Eye (tissue), 1 donor: ENCODE measurements at places on chromosomes 4 and X.

DNA sequence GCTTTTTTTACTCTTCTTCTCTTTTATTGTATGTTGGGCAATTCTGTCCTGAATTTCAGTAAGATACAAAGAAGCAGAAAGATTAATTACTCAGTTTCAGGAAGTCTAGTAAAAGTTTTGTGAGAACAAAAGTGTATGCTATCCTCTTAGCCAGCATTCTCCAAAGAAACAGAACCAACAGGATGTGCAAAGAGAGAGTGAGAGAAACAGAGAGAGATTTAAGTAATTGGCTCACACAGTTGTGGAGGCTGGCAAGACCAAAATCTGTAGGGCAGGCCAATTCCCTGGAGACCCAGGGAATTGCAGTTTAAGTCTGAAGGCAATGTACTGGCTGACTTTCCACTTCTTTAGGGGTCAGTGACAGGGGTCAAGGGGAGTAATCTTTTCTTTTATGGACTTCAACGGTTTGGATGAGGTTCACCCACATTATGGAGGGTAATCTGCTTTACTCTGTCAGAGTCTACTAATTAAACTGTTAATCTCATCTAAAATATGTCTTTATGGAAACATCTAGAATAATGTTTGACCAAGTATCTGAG is 59.2 kb upstream of the SLC39A8 start:
- no peak for DNase-seq

DNA sequence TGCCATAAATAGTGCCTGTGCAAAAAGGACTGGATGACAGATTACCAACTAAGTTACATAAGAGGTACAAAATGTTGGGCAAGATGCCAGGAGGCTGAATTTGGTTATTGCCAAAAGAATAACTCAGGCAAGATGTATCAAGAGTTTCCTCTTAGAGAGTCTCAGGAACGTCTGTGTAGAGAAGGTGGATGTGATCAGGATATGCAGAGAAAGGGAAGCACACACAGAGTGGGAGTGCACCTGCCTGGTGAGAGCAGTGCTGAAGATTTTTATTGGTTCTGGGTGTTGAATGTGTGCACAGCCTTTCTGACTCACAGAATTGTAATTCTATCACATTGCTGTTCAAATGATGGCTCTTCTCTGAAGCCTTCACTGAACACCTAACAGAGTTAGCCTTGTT is 156.8 kb upstream of the HS3ST1 start:
- DNase-seq, result no peak

DNA sequence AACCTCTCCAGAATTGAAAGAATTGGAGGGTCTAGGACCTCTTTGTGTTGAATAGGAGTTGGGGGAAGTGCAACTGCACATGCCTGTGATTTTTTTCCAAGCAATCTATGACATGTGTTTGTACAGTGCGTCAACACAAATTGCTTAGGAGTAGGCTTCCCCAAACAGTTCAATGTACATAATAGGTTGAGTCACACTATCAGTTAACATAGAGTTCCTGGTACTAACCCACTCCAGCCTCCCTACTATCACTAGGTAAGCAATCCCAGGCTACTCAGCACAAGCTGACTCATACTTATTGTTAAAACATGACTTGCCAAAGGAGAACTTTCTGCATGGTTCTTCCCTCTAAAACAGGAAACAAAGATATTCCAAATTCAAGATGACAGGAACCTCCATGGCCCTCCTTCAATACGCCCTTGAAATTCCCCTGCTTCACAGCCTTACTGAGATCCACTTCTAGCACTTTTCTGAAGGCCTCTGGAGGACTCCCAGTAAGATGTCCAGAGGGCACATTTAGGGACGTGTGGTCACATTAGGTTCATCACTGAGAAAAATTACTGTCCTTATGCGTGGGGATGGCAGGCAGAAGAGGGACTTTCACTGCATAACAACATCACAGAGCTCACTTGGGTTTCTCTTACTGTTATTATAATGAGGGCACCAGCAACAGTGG is 8.4 kb upstream of the VSIG1 start:
- no peak for DNase-seq

DNA sequence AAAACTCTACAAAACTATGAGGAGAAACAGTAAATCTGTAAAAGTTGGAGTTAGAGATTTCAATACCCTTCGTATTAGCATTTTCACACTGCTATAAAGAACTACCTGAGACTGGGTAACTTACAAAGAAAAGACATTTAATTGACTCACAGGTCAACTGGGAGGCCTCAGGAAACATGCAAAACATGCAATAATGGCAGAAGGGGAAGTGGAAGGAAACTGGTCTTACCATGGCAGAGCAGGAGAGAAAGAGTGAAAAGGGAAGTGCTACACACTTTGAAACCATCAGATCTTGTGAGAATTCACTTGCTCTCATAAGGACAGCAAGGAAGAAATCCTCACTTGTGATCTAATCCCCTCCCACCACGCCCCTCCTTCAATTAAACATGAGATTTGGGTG is 949.9 kb downstream of the TECRL start:
- no peak for DNase-seq

GRCh38 chrX:48531358-48531959 is 8.1 kb upstream of the TBC1D25 start:
- no peak for DNase-seq

- DNase-seq, result no peak
These were observed 6.5 kb downstream of the ATP5ME start for GRCh38 chr4:667545-667925.

GRCh38 chr4:38818441-38818976 is 13.9 kb upstream of the TLR1 start:
- no peak for DNase-seq

DNA sequence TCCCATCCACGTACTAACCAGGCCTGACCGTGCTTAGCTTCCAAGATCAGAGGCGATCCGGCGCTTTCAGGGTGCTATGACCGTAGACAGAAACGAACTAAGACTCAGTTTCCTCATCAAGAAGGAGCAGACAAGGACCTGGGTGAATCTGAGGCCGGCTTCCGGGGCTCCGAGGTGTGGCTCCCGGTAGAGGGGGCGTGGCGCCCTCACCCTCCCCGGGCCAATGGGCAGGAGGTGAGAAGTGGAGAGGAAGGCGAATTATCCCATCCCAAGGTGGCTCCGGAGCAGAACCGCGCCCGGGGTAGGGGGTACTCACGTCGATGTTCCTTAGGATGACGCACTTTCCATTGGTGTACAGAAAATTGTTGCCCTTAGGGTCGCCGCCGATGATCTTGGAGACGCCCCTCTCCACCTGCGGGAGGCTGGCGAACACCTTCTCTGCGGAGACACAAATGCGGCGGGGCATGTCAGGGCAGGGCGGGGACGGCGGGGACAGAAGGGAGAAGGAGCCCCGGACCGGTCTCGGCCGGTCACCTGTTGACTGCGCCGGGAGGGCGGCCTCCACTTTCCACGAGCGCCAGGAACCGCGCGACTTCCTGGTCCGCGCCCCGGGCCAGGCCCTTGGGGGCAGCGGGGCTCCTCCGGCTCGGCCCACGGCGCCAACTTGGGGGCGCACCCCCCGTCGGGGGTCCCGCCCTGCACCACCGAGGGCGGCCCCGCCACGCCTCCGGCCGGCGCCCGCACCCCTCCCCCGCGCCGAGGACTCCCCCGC is 616 bp downstream of the WDR1 start:
- peak; percentile 49 for DNase-seq

GRCh38 chr4:47669946-47670345 is 167.9 kb downstream of the CORIN start:
- DNase-seq, result no peak

DNA sequence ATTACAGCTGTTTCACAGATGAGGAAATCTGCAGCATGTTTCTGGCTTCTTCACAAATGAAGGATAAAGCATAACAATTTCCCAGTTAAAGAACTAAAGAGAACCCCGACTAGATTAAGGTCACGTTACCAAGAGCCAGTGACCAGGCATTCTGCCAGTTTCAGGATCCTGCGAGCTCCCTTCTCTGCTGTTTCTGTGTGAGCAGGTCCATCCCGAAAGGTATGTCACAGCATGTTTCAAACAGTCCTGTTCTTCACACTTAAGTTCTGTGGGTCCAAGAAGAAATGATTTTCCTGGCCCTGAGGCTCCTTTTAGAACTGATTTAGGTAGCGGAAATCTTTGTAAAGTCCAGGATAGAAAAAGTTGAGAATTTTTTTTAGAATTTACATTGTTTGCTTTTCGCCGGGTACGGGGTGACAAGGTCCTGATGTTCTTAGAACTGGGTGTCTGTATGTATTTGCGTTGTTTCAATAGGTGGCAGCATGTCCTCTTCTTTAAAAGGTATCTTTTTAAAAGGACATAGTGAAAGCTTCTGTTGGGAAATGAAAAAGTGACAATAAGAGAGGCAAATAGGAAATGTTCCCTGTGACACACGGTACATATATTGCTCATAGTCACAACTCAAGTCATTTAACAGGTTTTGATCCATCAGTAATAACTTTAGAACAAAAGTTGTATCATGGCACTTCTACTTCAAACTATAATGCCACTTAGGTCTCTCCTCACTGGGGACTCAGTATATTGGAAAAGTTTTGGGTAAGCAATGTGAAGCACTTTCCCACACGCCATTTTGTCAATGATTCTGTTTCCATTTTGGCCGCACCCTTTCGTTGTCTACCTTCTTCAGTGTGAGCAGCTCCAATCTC is 18.4 kb downstream of the IL21 start:
- peak; percentile 23 for DNase-seq

- DNase-seq, result no peak
These were observed 257.2 kb downstream of the FBXW7 start for GRCh38 chr4:152278505-152279233.

DNA sequence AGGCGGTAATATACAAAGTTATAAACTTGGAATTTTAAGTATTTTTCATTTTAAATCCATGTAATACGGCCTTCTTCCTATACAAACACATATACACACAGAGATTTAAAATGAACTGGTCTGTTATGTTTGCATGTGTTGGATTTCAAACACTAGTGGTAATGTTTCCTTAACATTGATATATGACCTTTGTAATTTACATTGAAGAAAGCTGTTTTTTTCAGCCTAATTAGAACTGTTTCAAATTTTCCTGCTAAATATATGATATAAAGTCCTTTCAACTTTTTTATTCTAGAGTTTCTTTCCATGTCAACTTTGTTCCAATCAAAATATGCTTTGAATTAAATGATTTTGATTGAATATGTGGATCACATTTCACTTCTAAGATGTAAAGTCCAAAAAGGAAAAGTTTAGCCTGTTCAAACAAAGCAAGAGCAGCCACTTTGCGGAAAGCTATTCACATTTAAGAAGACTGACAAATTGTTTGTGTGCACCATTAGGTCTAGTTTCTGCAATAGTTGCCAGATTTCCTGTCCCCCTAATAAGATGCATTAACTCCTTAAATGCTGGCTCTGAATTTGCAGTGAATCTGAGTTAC is 226.0 kb upstream of the MAB21L2 start:
- peak; percentile 38 for DNase-seq

DNA sequence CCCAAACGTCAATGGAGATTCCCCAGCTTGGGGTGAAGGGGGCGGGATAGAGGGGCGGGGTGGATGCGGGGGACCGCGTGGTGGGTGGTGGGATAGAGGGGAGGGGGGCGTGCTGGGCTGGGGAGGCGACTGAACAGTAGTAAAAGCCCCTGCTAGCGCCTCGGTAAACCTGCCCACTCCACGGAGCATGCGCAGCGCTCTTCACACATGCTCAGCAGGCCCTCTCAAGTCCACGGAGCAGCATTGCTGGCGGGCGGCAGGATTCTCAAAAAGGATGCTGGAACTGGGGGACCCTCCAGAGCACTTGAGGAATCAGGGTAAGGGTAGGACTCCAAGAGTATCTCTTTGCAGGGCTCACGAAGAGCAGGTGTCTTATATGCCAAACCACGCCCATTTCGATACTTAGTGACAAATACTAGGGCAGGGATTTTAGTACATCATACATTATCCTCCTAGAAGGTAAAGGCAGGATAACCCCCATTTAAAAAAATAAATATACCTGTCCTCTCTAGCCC is 378 bp upstream of the RPS6KA6 start:
- DNase-seq, result peak; percentile 89

DNA sequence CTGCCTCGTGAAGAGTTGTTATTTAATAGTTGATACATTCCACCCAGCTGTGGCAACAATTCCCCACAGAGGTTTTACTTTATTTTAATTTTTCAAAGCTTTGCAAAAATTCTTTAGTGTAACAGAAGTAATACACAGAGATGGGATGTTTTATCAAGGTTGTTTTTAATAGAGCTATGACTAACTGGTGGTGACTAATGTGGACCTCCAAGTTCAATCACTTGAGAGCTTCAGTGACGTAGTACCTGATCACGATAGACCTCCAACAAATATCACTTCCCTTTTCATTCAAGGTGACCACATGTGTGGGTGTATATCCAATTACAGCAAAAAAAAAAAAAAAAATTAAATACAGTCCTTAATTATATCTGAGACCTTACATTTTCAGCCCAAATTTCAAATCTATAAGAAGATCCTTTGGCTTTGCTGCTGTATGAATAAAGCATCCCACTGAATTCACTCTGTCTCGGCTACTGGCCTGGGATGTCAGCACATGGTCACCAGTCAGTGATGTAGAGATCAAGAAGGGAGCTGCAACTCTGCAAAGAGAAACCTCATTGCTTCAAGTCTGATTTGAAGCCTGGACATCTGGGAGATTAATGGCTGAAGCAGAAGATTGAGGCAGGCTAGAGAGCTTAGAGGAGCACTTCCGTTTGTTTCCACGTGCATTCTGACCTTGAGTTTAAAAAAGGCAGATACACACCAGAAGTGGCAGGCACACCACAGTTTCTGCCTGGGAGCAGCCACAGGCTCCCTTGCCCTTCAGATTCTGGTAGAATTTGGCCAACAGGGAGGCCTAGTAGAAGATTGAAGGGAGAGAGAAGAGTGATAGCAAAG is 345.9 kb upstream of the NOCT start:
- no peak for DNase-seq

- DNase-seq, result no peak
These were observed 73.1 kb upstream of the BMP2K start for GRCh38 chr4:78703079-78703478.

DNA sequence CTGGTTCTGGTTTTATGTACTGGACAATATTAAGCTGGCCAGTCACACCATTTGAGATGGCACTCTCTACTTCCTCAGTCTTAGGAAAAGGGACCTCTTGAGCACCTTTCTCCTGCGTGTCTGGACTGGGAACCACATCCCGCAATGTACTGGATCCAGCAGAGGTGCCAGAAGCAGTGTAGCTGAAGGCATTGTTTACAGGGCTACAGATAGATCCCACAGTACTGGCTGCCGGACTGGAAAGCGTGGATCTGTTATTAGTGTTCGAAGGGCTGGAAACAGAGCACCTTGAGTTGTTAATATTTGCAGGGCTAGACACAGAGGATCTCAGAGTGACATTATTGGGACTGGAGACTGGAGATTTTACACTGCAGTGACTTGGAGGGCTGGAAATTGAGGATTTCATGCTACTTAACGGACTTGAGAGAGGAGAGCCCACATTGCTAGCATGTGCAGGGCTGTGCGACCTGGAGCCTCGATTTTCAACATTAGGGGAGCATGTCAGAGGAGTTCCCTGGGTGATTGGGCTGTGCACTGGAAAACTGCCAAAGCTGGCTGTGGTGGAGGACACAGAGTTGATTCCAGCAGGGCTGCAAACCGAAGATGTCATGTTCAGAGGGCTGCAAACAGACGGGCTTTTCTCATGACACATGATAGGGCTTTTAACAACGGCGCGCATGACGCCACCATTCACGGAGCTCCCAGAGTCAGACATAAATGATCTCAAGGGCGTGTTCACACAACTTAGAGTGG is 6.4 kb downstream of the NR3C2 start:
- DNase-seq, result no peak
